ENCODE measurements at places on chromosomes 7 and 10.

- peak; percentile 48 for DNase-seq
Observed at GRCh38 chr7:74334030-74334429, 44.8 kb downstream of the CLIP2 start.

DNA sequence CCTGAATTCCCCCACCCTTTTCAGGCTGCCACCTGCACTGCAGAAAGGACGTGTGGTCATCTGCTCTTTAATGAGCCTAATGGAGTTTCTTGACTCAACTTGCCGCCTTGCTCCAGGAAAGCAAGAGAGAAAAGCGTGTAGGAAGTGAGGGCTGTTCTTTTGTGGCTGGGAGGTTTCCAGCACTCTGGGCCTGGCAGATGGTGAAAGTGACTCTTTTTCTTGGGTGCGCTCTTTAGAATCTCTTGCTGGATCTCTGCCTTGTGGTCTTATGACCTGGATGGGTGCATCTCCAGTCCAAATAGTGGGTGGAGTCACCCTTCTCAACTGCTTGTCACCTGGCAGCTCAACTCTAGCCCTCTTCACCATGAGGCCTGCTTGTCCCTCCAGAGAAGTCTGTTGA is 244.0 kb downstream of the SORCS1 start:
- DNase-seq: no peak

- no peak for DNase-seq
Observed at GRCh38 chr7:50822110-50822509, 39.4 kb upstream of the GRB10 start.

DNA sequence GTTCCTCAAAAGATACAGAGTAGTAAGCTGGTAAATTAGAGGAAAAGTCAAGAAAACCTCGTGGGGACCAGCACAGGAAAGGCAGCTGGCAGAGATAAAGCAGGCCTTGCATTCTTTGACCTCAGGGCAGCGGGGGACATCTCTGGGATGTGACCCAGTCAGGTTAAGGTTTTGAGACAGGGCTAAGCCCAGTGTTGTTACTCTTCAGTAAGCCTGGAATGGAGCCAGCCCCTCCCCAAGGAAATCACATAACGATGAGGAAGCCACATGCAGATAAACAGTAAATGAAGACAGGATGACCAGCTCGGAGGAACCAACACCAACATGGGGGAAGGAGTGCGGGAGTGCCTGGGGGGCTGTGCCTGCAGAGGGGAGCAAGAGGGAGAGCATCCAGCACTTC is 99.6 kb downstream of the JAZF1 start:
- no peak for DNase-seq

DNA sequence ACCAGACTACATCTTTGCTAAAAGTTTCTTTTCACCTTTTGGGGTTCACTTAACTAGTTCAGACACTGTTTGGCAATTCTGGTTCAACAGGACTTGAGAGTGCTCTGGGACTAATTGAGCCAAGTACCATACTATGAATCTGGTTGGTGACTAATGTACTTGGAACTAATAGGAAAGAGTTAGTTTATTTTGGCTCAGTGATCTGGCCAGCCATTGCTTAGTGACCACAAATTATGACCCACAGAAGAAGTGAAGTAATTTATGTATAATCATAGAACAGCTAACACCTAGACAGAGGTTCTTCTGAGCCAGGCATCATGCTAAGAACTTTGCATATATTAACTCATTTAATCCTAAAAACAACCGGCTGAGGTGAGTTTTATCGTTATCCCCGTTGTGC is 126.5 kb upstream of the JCAD start:
- DNase-seq: peak; percentile 83

- DNase-seq: peak; percentile 23
Observed at GRCh38 chr7:43735802-43736603, 6.7 kb upstream of the COA1 start.

DNA sequence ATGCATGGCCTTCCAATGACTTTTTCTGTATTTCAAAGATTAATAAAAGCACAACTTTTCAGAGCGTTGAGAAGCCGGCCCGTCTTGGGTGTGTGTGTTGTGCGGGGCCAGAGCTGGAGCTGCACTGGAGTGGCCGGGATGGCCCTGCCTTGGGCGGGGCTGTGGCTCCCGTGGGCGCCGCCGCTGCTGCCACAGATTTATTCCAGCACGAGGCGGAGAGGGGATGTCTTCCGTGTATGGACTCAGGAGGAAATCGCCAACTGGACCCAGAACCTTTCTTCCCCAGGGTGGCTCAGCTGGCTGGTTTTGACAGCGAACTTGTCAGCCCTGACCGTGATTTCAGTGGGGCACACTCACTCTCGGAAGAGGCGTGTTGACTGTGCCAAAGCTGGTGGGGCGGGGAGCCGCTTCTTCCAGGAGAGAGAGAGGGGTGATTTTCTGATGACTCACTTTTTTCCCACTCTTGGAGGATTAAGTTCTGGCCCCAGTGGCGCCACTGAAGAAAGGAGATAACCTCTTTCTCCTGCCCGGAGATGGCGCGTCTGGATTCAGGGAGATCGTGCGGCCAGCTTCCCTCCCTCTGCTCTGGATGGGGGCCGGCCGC is 72.4 kb downstream of the DNAJB6 start:
- DNase-seq: no peak

GRCh38 chr7:36128448-36129047 is 24.5 kb upstream of the EEPD1 start:
- peak; percentile 75 for DNase-seq

DNA sequence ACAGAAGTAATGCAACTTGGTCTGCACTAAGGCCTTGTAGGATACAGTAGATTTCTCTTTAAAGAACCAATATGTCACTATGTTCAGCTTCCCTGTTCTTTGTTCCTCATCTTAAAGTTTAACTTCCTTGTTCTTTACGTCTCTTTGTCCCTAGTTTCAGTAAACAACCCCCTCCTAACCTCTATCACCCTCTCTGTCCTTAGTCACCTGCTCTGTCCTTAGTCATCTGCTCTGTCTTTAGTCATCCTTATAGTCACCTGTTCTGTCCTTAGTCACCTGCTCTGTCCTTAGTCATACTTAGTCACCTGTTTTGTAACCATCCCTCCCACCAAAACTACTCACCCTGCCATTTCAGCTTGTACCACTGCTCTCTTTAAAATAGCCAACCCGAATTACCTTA is 144.6 kb upstream of the TMEM106B start:
- DNase-seq: no peak

DNA sequence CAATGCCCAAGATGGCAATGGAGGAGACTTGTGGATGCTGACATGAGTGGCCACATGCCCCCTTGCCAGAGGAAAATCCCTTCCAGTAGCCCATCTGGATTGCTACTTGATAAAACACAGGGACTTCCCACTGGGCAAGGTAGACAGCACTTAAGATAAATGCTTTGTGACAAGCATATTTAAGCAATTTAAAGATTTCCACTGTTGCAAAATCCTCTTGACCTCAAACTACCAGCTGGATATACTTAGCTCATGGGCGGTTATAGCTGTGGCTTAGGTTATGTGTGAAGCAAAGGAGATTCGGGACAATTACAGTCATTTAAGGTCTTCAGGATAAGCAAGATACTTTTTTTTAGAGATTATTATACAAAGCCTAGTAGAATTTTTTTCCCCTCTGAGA is 238.1 kb downstream of the BMPER start:
- DNase-seq: peak; percentile 93

- DNase-seq: no peak
Observed at GRCh38 chr10:124173298-124173900, 80.0 kb upstream of the CHST15 start.

GRCh38 chr10:7117806-7118674 is 292.8 kb downstream of the SFMBT2 start:
- DNase-seq: no peak

DNA sequence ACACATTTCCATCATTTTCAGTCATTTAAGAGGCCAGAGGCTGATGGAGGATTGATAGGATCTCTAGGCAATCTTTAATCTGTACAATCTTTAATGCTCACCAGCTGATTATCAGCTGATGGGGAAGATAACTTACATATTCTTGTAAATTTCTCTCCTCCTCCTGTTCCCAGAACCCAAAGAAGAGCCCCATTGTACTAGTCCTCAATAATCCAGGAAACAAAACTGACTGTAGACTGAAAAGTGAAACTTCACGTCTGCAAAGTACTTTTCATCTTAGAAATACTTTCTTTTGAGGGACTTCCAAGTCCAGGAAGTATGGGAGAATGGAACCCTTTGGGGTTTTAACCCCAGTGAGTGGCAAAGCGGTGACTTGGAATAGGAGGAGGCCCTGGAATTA is 283.3 kb downstream of the FRMD4A start:
- DNase-seq: no peak

DNA sequence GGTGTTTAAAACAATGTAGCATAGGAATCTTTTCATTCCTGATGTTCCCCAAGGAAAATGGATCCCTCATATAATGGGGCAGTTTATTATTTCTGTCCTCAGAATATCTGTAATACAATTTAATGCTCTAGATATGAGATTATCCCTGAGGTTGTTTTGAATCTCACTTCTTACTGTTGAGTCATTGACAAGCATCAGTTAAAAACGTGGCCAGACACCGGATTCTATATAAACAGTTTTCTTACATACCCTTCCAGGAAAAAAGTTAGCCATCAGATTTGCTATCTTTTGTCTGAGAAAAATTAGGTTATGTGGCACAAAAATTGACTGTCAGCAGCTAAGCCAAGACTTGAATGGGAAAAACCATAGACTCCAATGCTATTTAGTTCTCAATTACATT is 539.8 kb upstream of the CELF2 start:
- DNase-seq: no peak

GRCh38 chr10:110163841-110164240 is 43.6 kb upstream of the MXI1 start:
- no peak for DNase-seq

GRCh38 chr7:50149369-50149768 is 56.3 kb upstream of the ZPBP start:
- no peak for DNase-seq

- DNase-seq: peak; percentile 93
Observed at GRCh38 chr7:130071701-130072622, 1.6 kb downstream of the KLHDC10 start.

GRCh38 chr10:28551086-28551485 is 18.2 kb downstream of the WAC start:
- no peak for DNase-seq

Data from adipocyte (in vitro differentiated cells).